GM23338 (cell line): ENCODE measurements at places on chromosomes 3 and 15. TPM values are rescaled to one million over a fixed set of nuclear protein-coding genes. Genes with fewer than 3 reads are reported as not detected.

DNA sequence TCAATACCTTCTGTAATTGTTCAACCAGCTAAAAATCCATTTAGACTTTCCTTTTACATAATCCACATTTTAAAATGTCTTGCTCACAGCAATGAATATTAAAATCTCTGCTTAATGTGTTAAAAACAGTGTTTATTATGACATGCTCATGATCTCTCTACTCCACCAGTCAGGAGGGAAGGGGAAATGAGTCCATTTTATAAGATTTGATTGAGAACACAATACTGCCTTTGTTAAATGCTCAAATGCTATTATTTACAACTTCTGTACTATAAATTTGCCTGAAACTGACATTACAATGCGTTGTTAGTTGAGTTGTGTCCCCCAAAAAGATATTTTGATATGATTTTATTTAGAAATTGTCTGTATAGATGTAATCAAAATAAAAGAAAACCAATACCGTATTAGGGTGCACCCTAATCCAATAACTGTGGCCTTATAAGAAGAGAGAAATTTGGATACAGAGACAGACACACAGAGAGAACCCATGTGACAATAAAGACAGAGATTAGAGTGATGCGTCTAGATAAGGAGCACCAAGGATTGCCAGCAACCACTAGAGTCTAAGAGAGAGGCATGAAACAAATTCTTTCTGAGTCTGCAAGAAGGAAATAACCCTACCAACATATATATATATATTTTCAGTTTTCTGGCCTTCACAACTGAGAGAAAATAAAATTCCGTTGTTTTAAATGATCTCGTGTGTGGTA is 9.1 kb upstream of the PLSCR4 start:
- DNase-seq = no peak

- DNase-seq = no peak
Measured at GRCh38 chr3:168794427-168794826, 698.7 kb upstream of the GOLIM4 start.

GRCh38 chr3:143536817-143537535 is 311.3 kb downstream of the SLC9A9 start:
- no peak for DNase-seq

The GATA2 gene
- 0.12 and 0.83 TPM in 2 replicates for total RNA-seq

The TMIE gene
- total RNA-seq = 0.16 and 1.2 TPM in 2 replicates

- DNase-seq = peak; percentile 25
Measured at GRCh38 chr3:31196881-31197364, 302.5 kb upstream of the GADL1 start.

The RNU6-1 gene
- total RNA-seq = not detected in 2 replicates

DNA sequence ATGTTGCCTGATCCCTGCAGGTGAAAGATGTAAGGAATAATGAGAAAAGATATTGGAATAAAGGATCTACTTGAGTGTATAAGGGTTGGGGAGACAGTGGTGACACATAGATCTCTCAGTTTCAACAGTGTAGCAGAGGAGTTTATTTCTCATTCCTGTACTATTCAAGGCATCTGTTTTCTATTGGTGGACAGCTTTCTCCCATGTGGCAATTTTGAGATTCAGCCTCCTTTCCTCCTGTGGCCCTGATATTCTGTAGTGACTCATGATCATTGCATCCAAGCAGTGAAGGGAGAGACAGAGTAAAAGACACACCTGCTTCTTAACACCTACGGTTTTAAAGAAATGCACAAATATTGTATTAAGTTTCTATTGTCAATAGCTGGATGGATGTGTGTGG is 327.6 kb downstream of the GRM7 start:
- no peak for DNase-seq

GRCh38 chr3:138935863-138936740 is 10.8 kb downstream of the FOXL2 start:
- DNase-seq = peak; percentile 87

GRCh38 chr15:49898575-49899283 is 220.3 kb downstream of the ATP8B4 start:
- DNase-seq = no peak

DNA sequence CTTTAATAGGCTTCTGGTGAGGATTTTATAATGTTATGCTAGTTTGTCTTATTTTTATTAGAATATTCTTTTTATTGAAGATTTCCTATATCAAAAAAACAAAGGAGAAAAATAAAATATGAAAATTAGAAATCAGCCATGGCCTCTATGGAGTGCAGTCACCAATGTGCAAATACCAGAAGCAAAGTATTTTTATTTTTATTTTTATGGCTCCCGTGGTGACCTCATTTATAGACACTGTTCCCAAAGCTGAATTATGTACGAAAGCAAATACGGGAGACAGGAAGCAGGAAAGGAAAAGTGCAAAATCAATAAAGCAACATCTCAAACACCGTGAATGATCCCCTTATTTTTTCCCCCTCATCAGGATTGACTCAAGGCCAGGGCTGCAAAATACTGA is 35.1 kb downstream of the DAZL start:
- DNase-seq = no peak

GRCh38 chr3:150014782-150015181 is 44.1 kb upstream of the PFN2 start:
- no peak for DNase-seq

The AHSG gene
- 0.10 TPM in 1 of 2 replicates, not detected in the other for total RNA-seq

- DNase-seq = no peak
Measured at GRCh38 chr3:167813169-167814123, 77.9 kb downstream of the SERPINI1 start.

DNA sequence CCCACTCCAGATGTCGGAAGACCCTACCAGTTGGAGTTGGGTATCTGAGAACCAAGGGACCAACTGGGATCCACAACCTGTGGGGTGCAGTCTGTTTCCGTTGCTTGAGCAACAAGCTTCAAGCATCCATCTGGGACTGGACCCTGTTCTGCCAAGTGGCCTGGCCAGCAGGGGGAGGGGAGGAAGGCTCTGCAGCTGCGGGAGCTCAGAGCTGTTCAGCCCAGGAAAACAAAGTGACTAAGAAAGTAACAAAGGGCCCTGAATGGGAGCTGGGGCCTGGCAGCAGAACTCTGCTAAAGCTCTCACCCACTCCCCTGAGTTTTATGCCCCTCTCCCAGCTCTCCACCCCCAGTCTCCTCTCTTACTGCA is 2.7 kb downstream of the TYRO3 start:
- peak; percentile 67 for DNase-seq

The SGO1 gene
- 31.8 and 33.0 TPM in 2 replicates for total RNA-seq
